ENCODE measurements at places on chromosomes 6 and 20.

- no peak for DNase-seq
These were observed 469.4 kb upstream of the SLC35B3 start for GRCh38 chr6:8904754-8905153.

DNA sequence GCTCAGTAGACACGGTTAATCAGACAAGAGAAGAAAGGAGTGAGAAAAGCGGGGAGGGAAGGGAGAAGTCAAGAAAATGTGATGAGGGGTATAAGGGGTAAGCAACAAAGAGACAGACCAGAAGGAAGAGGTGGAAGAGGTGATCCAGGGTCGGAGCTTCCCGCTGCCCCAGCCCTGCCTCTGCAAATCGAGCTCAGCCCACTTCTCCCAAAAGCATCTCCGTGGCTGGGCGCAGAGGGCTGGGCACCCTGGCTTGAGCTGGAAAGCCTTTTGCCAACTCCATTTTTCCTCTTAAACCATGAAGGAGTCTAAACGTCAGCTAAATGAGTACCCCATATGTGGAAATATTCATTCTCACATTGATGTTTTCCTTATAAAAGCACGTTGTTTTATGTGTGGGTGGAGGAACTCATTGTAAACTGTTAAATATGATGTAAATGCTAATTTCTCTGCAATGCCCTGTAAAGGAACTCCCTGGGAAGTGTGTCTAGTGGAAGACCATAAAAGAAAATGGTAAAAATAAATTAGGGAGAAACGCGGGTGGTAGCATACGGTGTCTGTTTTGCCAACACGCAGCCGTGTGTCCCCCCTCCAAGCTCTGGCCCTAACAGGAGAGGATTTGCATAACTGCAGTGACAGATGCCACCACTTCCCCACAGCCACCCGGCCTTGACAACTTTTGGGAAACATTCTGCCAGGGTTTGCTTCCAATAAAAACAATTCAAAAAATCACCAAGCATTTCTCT lies 55.2 kb upstream of the MAFB start:
- DNase-seq: no peak

DNA sequence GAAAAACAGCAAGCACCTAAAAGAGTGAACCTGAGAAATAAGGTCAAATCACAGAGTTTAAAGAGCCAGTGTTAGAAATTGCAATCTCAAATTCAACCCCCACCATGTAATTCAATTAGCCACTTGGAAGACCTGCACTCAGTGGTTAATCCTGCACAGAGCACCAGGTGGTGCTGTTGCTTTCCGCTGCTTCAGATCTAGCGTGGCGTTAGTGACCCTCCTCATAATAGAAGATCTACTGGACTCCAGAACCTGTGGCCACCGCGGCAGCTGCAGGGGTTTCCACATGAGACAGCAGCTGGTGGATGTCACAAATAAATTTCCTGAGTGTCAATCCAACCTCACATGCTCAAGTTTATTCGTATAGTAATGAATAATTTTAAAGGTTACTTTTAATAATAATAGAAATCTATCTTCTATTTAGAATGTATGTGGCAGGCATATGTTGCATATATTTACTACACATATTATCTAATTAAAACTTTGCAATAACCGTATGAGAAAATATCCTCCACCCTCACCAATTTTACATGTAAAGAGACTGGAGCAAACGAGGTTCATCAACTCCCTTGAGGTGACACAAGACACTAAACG lies 84.4 kb downstream of the SYNE1 start:
- DNase-seq: no peak

DNA sequence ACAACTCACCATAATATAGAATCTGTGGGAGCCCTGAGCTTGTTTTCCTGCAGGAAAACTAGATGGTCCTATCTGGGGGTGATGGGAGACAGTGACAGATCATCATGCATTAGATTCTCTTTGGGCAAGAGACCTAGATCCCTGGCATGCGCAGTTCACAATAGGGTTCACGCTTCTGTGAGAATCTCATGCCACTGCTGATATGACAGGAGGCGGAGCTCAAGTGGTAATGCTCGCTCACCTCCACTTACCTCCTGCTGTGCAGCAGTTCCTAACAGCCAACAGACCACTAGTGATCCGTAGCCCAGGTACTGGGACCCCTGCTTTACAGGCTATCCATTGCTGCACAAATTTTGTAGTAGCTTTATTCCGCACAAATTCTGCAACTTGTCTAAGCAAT lies 84.5 kb downstream of the HIVEP2 start:
- no peak for DNase-seq

GRCh38 chr6:112785408-112785807 lies 438.3 kb downstream of the RFPL4B start:
- DNase-seq: no peak

- DNase-seq: no peak
These were observed 1081.7 kb downstream of the KIF16B start for GRCh38 chr20:15491575-15491974.

DNA sequence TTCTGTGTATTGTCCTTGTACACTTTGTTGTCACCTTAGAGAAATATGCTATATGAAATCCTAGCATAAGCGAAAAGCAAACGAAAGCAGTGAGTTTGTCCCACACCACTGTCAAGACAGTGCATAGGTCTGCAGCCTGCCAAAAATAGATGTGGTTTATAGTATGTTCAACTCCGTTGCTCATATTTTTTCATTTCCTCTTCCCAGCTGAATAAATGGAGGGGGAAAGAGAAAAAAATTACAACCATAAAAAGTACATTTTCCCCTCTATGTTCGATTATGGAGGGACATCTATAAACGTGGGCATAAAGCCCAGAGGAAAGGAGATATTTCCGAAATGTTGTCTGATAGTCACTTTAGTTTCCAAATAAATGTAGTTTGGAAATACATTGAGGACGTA lies 25.8 kb downstream of the PRL start:
- DNase-seq: no peak

- no peak for DNase-seq
These were observed 83.6 kb downstream of the LCA5 start for GRCh38 chr6:79453558-79454042.

DNA sequence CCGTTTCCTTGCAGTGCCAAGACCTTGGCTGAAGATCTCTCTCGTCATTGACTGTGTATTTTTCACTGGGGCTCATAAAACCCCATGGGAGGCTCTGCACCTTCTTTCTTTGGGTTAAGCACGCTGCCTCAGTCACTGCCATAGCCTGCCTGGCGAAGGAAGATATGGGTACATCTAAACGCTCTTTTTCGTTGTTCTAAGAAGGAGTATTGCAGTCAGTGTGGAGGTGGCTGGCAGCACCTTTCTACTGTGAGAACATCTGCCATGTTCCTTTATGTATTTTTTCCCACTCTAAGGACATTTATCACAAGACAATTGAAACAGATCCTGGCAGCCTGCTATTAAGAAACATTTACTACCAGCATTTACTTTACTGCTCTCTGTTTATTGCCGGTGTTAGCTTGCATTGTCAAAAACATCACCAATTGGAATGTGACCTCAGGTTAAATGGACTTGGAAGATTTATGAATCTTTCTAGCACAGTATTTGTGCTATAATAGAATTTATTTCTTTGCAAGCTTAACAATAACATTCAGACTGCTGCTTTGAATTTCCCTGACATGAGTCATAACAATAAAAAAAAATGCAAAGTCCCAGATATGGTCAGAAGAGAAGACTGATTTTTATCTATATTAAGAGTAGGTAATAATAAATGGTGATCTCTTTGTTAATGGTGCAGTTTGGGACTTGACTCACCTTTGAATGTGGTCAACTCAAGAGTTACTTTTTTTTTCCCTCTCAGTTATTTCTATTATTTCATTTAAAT lies 62.2 kb upstream of the CLDN20 start:
- no peak for DNase-seq

DNA sequence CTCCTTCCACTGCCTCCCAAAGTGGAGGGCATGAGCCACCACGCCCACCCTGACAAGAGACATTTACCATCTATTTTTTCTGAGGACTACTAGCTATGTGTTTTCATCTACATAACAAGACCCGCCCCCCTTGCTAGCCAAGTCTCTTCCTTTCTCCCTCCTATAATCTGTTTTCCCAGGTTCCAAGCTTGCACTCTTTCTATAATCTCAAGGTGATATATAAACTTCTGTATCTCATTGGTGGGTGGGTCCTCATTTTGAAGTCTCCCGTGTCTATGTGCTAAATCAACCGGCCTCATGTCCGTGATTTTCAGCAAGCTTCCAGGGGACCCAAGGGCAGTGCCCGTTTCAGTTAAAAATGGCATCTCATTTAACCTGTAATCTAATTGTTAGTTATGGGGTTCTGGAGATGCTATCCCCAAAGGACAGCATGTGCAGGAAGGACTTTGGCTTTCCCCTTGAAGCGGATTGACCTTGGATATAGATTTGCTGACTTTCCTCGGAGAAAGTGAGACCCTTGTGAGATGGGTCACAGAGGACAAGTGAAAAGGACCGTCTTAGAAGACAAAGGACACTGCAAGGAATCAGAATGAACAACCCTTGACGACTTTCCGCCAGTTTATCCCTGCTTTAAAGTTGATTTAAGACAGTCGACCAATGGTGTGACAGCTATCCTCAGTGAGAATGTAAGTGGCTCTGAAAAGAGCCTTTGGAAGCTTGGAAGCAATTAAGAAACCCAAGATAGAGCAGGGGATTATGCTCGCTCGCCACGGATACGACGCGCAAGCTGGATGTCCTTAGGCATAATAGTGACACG lies 22.4 kb downstream of the OR2B2 start:
- DNase-seq: no peak

DNA sequence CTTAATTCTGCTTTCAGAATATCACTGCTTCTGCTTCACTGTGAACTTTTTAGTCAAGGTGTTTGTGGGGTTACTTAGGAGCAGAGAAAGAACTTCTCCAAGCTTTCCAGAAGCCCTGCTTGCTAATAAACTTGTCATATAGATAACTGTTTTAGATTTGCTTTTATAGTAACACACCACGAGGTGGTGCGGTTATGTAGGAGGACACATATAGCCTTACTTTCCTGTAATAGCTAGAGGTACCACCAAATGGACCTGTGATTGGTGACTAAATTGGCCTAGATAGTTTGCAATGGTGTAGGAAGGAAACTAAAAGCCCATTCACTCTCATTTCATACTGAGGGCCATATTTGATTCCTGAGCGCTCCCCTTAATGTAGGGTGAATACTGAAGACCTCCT lies 52.3 kb upstream of the BCLAF1 start:
- DNase-seq: no peak

GRCh38 chr6:11814819-11815218 lies 36.2 kb upstream of the ADTRP start:
- DNase-seq: no peak

- no peak for DNase-seq
These were observed 464.3 kb upstream of the FLRT3 start for GRCh38 chr20:14801591-14802325.

- no peak for DNase-seq
These were observed 241.8 kb upstream of the BMP2 start for GRCh38 chr20:6525447-6526303.

DNA sequence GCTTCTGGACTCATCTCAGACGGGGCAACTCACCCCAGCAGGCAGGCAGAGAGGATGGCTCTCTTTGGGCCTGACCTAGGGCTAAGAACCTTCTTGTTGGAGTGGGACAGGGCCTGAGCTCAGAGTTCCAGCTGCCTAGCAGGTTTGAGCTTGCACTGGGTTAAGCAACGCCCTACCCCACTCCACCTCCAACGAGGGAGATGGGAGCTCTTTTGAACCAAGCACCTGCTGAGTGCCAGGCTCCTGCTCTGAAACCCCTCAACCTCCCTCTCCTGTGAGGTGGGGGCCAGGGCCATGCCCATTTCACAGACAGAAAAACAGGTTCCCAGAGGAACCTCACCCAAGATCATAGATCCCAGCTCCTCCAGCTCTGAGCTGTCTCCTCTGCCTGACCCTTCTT lies 54.3 kb downstream of the SNAI1 start:
- no peak for DNase-seq

- no peak for DNase-seq
These were observed 772 bp downstream of the SESN1 start for GRCh38 chr6:109093732-109094415.

GRCh38 chr20:62358171-62359042 lies 8.7 kb downstream of the LAMA5 start:
- no peak for DNase-seq

GRCh38 chr20:35657271-35657670 lies 7.4 kb downstream of the CPNE1 start:
- no peak for DNase-seq

DNA sequence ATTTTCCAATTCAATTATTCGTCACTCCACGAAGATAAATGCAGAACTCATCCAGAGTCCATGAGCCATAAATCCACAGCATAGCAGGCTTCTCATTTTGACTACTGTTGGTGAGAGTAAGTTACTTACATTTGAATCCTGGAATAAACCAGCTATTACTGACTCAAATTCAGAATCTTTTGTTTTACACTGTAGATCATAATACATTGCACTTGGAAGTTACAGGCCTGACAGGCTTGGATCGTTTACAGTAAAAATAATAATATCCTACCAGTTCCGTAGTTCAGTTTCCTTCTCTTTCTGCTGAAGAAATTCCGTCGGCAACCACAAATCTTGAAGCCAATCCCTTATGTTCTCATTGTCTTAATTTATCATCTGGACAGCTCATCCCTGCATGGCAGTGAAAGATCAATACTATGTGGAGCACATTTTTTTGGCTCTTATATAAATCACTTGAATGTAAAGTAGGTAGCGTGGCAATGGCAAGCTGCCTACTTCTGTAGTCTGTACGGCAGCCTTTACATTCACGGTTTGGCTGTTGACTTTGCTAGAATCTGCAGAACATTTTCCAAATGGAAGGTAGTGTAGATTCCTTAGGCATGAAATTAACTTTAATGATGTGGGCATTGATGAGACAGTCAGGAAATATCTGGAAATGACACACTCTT lies 142.9 kb downstream of the WDR27 start:
- DNase-seq: no peak

- no peak for DNase-seq
These were observed 49.6 kb downstream of the MOCS1 start for GRCh38 chr6:39884696-39885095.

GRCh38 chr20:37011147-37011546 lies 59.6 kb upstream of the SAMHD1 start:
- no peak for DNase-seq

GRCh38 chr6:3389390-3390167 lies 67.3 kb downstream of the SLC22A23 start:
- no peak for DNase-seq

DNA sequence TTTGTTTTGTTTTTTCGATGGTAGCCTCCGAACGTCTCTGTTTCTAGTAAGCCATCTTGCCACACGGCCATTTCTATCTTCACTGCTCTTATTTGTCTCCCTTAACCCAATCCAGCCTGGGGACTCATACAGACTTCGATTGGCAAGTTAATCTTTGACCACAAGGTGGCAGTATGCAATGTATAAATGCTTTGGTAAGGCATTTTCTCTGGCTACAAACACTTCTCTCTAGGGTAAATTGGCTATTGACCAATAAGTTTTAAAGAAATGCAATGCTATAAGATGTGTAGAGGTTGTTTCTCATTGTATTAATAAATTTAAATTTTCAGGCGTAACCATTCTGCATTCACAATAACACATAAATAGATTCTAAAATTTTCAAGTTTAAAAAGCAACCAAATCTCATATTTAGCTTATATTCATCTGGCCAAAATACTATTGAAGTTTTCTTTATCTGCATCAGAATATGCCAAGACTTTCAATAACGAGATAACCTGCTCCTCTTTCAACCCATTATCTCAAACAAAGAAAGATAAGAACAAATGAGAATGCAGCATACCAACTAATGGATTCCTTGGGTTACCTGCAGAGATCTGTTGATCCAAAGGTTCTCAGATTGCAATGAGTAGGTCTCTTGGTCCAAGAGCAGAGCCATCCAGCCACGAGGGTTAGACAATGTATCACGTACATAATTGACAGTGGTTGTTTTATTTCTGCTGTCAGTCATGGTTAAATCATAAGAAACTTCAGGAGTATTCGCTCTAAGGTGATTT lies 231.9 kb downstream of the PKHD1 start:
- no peak for DNase-seq

Measured in left forelimb (tissue), 1 donor.